Epithelial cell of umbilical artery (primary cell): ENCODE measurements at places on chromosomes 2 and 18. TPM values are rescaled to one million over a fixed set of nuclear protein-coding genes. Genes with fewer than 3 reads are reported as not detected.

The CACNB4 gene
- total RNA-seq, result under 0.01 and 0.15 TPM in 2 replicates

The CHN1 gene
- total RNA-seq, result 11.0 and 14.7 TPM in 2 replicates

The LYPD6B gene
- total RNA-seq, result not detected in 2 replicates

The TBR1 gene
- under 0.01 and 0.30 TPM in 2 replicates for total RNA-seq

The TRAPPC12 gene
- 40.0 and 51.0 TPM in 2 replicates for total RNA-seq

The SLC5A6 gene
- 35.4 and 43.8 TPM in 2 replicates for total RNA-seq

The FSIP2 gene
- total RNA-seq, result under 0.01 and 0.30 TPM in 2 replicates

The UGT1A8 gene
- total RNA-seq, result not detected in 2 replicates

The ZNF892 gene
- total RNA-seq, result 3.6 and 9.6 TPM in 2 replicates

The REG3A gene
- not detected in 2 replicates for total RNA-seq

The CETN1 gene
- not detected in 2 replicates for total RNA-seq
